Fibroblast of pulmonary artery (primary cell): ENCODE measurements at places on chromosomes 3 and 15.

DNA sequence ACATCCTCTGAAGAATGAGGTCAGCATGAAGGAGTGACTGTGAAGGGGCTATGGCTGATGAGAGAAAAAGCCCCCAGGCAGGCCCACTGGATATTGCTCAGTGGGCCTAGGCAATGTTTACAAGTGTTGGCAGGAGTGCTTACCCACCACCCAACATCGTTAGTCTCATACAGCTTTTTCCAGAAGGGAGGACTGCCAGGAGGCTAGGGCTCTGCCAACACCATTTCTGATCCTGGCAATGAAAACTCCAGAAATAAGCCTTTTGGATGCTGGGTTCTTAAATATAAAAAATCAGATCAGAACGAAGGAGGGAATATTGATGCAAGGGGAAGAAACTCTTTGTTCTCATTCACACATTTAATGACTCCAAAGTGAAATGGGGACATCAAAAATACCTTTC lies 189.1 kb downstream of the DCLK3 start:
- no peak for DNase-seq

- DNase-seq = no peak
Measured at GRCh38 chr3:182023843-182024242, 312.1 kb downstream of the SOX2 start.

GRCh38 chr3:31903686-31904431 lies 77.2 kb downstream of the OSBPL10 start:
- no peak for DNase-seq

GRCh38 chr3:73422571-73422970 lies 202.2 kb downstream of the PDZRN3 start:
- no peak for DNase-seq

DNA sequence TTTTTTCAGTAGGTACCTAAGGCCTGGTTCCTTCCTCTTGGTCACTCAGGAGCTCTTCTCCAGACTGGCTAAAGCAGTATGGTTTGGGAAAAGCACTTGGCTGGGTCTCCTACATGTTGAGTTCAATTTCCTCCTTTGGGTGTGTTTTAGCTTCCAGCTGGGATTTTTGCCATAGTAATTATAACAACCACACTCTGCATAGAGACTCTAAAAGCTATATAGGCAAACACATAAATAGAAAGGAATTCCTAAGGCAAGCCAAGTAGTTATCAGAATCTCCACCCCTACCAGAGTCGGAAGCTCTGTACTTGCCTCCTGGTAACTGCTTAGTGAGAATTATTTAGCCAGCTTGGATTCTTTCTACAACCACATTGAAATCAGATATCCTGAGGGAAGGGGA lies 48.6 kb downstream of the FOXL2 start:
- peak; percentile 71 for DNase-seq

GRCh38 chr3:46896386-46896785 lies 18.9 kb downstream of the PTH1R start:
- no peak for DNase-seq

DNA sequence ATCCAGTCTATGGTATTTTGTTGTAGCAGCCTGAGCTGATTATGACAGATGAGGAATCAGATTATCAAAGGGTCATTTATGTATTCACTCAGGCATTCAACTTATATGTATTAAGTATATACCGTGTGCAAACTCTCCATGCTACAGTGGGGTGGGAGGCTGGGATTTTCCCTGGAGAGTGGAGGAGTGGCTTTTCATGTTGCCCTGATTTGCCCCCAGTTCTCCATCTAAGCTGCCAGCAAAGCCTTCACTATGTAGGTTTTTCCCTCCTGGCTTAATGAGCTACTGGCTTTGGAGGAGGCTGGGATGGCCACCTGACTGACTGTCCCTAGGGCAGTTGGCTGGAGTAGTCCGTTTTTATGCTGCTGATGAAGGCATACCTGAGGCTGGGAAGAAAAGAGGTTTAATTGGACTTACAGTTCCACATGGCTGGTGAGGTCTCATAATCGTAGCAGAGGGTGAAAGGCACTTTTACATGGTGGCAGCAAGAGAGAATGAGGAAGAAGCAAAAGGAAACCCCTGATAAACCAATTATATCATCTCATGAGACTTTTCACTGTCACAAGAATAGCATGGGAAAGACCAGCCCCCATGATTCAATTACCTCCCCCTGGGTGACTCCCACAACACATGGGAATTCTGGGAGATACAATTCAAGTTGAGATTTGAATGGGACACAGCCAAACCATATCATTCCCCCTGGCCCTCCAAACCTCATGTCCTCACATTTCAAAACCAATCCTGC lies 253.9 kb downstream of the RPLP1 start:
- DNase-seq = no peak

GRCh38 chr15:100101426-100102089 lies 240.2 kb downstream of the ADAMTS17 start:
- no peak for DNase-seq
